ENCODE measurements at places on chromosomes 2 and 18. TPM values are rescaled to one million over a fixed set of nuclear protein-coding genes. Genes with fewer than 3 reads are reported as not detected.

Gene GDF7
- under 0.01 TPM for polyA plus RNA-seq

Gene OTOS
- polyA plus RNA-seq: not detected

Gene LRRTM1
- polyA plus RNA-seq: not detected

DNA sequence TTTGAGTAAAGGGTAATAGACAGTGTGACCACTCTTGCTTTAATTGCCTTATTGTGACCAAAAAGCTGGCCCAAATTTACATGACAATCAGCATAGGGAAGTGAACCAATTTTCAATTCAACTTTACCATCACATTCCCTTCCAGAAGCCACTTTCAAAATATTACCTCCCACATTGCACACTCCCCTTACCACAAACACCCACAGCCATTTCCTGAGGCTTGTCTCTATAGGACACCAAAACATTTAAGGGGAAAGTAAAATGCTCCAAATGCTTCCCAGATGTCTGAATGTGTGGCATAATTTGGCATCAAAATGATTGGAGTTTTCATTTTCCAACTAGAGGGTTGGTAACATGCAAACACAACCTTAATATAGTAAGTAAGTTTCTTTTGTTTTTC lies 616.1 kb downstream of the SLC4A3 start:
- DNase-seq: no peak

DNA sequence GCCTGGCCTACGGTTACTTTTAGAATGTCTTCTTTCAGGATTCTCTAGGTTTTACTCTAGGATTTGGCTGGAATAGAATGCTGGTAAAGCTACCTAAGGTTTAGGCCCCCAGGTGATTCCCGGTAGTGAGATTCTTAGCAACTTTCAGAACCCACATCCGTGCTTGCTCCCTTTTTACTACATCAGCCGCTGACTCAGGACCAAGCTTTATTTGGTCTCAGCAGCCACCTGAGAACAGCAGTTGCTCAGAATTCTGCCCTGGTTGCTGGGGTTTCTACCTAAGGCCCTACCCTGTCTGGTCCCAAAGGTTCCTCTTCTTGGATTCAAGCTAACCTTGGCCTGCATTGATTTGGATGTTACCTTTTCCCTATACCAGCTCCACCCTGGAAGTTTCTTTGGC lies 36.1 kb upstream of the NDUFV2 start:
- no peak for DNase-seq

Gene PREB
- 28.2 TPM for polyA plus RNA-seq

DNA sequence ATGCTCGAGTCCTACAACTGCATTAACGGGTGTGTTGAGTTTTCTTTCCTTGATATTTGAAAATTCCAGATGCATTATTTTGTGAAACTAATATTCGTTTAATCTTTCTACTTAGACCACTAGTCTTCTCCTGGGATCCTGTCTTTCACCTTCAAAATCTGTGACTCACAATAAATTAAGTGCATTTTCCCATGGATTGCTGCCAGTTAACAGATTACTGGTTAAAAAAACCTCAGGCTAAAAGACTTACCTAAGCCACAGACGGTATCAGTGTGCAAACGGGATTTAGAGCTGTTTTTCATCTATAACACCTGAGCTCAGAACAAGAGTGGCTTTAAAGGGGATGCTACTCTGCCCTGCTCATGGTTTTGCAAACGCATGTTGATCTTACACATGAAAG lies 10.2 kb downstream of the FECH start:
- no peak for DNase-seq

All from sigmoid colon (tissue), 7 donors.